ENCODE measurements at places on chromosomes 7 and 10.

DNA sequence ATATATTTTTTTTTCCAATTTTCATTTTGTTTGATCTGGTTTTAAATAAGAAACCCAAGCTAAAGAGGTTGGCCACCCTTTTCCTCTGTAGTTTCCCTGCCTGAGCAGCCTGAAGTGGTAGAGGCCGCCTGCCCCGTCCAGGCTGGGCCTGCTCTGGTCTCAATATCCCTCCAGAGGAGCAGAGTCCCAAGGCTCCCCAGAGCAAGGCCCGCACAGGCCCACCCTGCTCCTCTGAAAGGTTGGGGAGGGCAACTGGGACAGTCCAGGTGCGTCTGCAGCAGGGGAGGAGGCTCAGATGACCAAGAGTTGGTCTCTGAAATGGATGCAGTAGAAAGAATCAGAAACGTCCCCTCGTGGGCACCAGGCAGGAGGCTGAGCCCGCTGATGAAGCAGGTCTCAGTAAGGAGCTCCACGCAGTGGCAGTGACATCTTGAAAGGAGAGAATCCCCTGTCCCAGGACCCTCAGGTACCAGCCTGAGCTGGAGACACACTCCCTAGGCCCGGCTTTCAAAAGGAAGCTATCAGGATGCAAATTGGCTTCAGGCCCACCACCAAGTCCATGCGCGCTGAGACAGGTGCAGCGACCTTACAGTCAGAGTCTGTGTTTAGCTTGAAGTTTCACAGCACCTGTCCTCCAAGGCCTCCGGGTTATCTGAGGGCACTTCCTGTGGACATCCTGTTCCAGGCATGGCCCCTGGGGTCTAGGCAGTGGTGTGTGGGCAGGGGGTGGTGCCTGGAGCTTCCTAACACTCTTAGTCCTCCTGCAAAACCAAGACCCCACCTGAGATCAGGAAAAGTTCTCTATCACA, 37.7 kb downstream of the EN2 start:
- no peak for DNase-seq

- DNase-seq, result no peak
These were observed 26.4 kb downstream of the PRF1 start for GRCh38 chr10:70575874-70576802.

- no peak for DNase-seq
These were observed 5.8 kb downstream of the TAS2R39 start for GRCh38 chr7:143188994-143189393.

GRCh38 chr7:130305433-130306042, 12.6 kb downstream of the CPA4 start:
- DNase-seq, result no peak

DNA sequence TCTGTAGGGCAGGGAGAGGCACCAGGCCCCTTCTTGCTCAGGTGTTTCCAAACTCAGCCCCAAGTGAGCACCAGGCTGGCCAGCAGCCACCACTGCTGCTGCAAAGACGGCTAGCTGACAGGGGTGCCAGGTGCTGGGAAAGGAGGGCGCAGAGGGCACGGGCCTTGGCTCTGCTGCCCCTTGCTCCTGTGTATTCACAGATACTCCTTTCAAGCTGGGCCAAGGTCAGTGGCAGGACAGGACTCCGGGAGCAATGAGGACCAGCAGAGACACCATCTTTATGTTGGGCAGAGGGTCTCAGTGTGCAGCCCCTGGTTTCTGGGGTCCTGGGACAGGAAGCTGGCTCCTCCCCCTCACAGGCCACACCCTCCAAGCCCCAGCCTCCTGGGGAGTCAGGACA, 110.1 kb downstream of the SMURF1 start:
- no peak for DNase-seq

GRCh38 chr7:157318015-157318706, 18.6 kb upstream of the DNAJB6 start:
- no peak for DNase-seq

Measured in D721Med (cell line).